ENCODE measurements at places on chromosomes 2 and 18.

GRCh38 chr2:10400978-10401951 is 46.9 kb downstream of the ODC1 start:
- DNase-seq: no peak

DNA sequence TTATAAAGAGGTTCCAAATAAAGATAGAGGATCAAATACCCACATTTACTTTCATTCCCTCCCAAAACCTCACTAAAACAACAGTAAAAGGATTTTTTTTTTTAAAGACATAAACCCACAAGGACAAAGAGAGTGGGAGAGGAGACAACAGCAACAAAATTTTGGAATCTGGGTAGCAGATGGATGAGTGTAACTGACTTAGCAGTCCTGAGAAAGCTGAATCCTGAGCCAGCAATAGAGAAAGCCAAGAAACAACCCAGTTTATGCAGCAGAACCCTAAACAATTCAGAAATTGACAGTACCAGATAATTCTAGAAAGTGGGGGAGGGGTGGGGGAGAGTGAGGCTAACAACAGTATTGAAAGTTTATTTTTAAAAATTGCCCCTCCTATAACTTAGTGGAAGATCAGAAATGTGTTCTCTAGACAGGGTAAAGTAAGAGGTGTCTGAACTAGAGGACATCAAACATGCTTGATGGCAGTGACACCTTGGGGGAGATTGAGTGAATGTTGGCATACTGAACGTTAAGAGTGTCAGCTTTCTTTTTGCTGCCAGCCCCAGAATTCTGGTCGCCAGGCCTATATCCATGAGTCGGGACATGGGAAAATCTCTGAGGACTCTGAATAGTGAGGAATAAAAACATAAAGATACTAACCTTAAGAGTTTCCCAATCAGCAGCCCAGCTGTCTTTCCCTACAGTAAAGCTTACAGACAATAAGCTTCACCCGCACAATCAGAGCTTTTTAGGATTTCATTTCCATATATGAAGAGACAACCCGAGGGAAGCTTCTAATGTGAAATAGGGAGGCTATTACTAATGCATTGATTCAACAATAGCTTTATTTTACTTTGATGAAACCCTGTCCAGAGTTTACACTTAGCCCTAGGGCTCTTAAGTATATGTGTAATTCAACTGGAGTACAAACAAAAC is 128.0 kb upstream of the ALPP start:
- DNase-seq: no peak

GRCh38 chr2:164511738-164512137 is 109.5 kb downstream of the GRB14 start:
- DNase-seq: no peak

- no peak for DNase-seq
Observed at GRCh38 chr2:154291927-154292326, 406.6 kb upstream of the KCNJ3 start.
